ENCODE measurements at places on chromosomes 3 and 15.
A peak's percentile ranks its signal among the peaks of the same experiment; 100 is the strongest.

DNA sequence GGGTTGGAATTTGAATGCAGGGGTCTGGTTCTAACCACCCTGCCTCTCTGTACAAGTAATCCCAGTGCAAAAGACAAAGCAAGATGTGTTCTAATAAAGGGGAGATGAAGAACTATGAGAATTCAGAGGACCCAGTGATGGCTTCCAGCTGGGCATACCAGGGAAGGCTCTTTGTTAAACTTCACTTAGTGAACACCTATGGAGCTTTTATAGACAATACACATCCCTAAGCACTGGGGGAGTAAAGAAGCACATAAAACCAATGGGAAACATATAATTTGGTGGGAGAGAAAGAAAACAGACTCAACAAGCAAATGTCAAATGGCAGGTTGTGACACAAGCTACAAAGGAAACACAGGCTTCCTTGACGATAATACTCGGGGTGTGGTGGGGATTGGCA is 47.9 kb upstream of the RNU6-1 start:
- no peak for DNase-seq

- DNase-seq, result peak; percentile 35
These were observed 61.3 kb downstream of the NSMCE3 start for GRCh38 chr15:29208352-29208751.

DNA sequence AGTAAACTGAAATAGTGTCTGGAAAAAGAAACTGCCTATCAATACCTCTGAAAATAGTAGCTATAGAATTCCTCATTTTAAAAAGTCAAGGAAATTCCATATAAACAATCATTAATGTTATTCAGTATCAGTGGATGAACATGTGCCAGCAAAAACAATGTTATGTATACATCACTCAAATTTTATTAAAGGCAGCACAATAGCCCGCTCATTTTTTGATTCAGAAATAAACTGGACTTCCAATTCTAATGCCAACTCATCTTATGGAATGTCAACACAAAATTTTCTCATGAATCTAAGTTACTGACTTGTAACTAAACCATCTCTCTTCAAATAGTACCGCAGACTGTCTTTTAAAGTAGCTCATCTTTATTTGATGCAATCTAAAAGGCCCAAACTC is 19.0 kb downstream of the THBS1 start:
- no peak for DNase-seq

DNA sequence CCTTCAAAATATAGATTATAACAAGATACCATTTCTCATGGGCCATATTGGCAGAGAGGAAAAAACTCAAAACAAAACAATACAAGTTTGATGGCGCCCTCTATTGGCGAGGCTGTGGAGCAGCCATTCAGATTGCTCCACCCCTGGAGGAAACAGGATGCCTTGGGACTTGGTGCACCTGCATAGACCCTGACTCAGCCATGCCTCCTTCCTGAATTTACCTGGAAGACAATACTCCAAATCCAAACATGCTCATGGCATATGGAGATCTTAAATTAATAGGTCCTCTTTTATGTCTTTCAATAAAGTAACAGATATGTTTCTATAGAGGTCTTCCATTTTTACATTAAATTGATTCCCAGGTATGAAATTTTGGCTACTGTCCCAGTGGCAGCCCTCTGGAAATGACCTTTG is 90.0 kb downstream of the APBA2 start:
- peak; percentile 56 for DNase-seq

GRCh38 chr3:102059145-102059943 is 210.0 kb downstream of the NFKBIZ start:
- peak; percentile 85 for DNase-seq

DNA sequence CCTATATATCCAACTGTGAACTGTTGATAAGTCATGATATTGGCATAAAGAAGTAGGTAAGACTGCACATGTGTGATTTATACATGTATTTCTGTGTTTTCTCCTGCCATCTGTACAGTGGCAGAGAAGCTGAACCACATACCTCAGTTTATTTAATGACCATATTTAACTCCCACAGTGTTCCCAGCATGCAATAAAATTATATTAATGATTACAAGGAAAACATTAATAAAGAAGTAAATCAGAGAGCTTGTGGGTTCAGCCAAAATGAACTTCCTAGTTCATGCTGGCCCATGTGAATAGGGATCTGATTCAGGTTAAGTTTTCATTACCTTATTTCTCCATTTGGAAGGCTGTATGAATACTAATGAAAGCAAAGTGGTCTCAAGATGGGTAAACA is 439.2 kb downstream of the CNTN6 start:
- DNase-seq, result no peak

- DNase-seq, result peak; percentile 94
These were observed 17.0 kb downstream of the TGM5 start for GRCh38 chr15:43249699-43250203.

DNA sequence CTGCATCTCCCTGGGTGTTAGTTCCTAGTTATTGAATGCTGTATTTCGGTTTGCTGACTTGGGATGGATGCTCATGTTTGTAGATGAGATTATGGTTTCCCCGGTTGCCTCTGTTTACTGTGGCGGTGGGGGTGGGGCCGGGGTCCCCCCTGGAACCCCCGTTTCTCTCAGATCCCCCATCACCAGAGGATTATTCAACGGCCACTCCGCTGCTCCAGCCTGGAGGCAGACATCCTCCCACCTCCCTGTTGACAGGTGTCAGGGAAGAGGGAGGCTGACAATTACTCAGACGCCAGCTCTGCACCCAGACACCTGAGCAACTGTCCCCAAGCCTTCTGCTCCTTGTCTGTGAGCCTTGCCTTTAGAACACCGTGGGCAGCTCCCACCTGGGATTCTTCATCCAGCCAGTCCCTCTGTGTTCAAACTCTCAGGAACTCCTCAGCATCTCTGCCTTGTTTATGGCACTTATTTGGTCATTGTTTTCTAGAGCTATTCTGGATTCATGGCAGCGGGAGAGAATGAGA is 95.9 kb upstream of the PRR20G start:
- DNase-seq, result no peak

- peak; percentile 85 for DNase-seq
These were observed 5.1 kb upstream of the SLC25A38 start for GRCh38 chr3:39378088-39378487.

DNA sequence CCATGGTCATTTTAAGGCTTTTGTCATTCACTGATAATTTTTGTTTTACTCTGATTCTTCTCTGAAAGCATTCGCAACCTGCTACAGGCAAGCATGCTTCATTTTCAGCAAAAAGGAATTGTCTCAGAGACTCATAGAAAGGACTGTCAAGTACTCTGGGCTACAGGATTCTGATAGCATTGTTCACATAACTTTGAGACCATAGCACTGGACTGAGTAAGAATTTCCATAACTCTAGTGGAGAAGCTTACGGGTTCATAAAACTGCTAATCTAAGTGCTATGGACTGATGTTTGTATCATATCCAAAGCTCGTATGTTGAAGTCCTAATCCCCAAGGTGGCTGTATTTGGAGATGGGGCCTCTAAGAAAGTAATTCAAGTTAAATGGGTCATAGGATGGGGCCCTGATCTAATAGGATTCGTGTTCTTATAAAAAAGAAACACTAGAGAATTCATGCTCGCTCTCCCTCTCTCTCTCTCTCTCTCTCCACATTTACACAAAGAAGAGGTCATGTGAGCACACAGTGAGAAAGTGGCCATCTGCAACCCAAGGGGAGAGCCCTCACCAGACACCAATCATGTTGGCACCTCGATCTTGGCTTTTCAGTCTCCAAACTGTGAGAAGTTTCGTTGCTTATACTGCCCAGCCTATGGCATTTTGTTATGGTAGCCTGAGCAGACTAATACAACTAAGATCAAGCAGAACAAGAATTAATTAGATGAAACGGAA is 60.4 kb downstream of the CRYGS start:
- DNase-seq, result no peak

DNA sequence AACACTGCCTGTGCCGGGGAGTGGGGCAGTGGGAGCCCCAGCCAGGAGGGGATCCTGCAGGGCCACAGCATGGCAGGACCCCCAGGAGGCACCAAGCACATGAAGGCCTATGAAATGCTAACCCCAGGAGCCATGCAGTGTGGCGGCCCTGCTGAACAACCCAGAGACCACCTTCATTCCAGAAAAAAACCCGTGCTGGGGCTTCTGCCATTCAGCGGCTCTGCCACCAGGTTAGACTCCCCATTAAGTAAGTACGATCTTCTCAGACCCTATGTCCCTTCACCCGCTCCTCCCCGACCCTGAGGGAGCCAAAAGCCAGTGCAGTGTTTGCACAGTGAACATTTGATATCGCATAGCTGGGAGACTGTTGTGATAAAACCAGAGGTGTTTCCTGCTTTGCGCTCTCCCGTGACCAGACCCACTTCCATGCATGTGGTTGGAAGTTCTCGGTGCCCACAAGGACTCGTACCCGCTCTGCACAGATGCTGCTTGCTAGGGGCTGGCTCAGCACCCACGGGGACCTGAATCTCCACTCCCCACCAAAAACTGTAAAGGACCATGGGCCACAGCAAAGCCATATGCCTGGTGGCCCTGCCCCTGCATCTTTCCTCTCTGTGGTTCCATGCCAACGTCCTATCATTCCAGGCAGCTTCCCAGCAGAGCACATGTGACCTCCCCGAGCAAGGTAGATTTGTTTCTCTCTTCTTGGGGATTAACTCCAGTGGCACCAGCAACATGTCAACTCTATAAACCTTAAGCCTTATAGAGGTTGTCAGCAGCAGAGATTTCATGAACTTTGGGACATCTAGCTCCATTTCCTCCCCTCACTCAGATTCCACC is 5.3 kb downstream of the PLA2G4D start:
- no peak for DNase-seq

DNA sequence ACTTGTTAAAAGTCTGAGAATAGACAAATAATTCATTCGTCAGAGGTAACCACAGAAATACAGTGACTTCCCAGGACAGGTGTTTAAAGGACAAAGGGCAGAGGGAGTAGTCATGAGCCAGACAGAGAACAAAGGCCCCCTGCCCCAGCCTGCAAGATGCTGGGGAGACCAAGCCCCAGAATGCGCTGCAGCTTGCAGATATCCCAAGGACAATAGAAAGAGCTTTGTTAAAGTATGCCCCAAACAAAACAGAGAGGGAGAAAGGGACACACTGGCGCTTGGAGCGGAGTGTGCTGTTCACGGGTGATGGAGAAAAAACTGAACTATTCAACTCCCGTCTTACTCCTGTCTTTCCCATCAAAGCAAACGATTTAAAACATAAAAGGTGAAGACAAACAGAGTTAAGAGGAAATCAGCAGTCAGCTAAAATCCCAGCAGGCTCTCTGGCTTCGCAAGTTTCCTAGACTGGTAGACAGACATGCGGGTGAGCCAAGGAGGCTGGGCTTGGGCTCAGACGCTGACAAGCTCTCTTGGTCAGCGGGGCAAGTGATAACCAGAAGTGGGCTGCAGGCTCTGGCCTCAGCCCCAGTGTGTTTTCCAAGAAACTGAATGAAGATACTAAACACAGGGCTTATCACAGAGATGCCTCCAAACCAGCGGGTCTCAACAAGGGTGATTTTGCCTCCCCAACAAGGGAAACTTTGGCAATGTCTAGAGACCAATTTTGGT is 130.1 kb downstream of the UACA start:
- DNase-seq, result no peak

GRCh38 chr3:37964716-37965115 is 25.9 kb upstream of the VILL start:
- DNase-seq, result no peak

DNA sequence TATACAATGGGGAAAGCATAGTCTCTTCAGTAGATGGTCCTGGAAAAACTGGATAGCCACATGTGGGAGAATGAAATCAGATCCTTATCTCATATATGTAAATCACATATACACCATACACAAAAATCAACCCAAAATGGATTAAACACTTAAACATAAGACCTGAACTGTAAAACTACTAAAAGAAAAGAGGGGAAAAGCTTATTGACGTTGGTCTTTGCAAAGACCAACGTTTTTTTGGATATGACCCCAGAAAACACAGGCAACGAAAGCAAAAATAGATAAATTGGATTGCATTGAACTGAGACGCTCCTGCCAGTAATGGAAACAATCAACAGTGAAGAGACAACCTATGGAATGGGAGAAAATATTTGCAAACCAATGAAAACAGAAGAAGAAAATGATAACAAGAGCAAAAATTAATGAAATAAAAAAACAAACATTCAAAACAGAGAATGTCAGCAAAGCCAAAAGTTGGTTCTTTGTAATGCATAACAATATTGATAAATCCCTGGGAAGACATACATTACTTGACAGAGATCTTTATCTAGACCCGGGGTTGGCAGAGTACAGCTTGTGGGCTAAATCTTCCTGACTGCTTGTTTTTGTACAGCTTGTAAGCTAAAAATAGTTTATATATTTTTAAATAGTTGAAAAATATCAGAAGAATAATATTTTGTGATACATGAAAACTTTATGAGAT is 86.9 kb downstream of the NEO1 start:
- DNase-seq, result no peak

DNA sequence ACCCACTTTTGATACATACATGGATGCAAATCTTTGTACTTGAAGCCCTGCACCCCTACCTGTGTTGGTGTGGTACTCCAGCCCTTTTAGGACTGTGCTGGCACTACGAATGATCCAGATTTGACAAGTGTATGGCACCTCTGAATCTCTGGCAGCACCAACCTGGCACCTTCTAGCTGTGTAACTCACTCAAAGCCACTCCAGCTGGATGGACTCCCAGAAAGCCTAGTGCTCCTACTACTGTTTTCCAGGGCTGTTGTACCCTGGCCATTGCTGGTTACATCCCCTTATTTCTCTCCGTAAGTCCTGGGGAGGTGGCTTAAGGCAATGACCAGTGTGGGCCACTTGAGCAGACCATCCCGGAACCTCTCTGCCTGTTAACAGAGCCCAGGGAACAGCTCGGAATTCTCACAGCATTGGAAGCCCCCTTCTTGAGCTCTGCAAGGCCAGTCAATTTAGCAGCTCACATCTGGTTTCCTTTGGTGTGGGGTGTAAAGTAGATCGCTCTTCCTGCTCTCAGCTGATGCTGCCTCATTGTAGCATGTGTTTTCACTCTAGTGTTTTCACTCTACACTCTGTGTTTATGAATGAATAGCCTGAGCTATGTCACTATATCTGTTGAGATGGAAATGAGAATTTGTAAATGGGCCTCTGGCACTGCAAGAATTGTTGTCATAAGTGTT is 12.2 kb downstream of the CALML4 start:
- no peak for DNase-seq

DNA sequence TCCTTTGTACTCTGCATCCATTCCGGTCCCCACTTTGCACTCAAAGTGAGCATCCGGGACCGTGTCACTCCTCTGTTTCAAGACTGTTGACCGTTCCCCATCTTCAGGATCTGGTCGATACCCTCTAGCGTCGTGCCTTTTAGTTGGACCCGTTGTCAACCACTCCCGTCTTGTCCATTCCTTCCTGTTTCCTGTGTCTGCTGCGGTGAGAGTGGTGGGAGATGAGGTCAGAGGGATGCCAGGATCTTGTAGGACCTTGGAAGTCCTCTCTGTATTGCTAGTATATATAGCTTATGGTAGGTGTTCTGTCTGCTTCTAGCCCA is 624 bp downstream of the BRK1 start:
- no peak for DNase-seq

DNA sequence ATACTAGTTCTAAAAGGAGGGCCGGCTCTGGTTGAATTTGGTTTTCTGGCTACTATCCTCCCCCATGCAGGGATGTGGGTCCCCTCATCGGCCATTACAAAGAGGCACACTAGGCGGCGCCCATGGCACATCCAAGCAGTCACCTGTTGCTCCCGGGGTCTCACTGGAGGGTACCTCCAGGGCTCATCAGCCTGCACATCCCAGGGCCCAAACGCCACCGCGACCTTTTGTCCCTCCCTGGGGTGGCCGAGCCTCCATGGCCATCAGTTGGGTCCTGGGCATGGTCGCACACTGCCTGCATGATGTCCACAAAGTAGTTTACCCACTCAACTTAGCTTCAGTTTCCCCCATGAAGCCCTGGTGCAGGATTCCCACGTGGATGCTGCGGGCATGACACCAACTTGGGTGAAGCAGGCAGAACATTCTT is 28.3 kb downstream of the IDH3A start:
- peak; percentile 53 for DNase-seq

- no peak for DNase-seq
These were observed 50.6 kb downstream of the WDR76 start for GRCh38 chr15:43877371-43877770.
